Sciatic nerve (tissue), 2 donors: ENCODE measurements at places on chromosomes 5 and 9. TPM values are rescaled to one million over a fixed set of nuclear protein-coding genes. Genes with fewer than 3 reads are reported as not detected.
A peak's percentile ranks its signal among the peaks of the same experiment; 100 is the strongest.

The CDK9 gene
- 127 TPM for total RNA-seq

The ZNG1E gene
- total RNA-seq, result 53.2 TPM

DNA sequence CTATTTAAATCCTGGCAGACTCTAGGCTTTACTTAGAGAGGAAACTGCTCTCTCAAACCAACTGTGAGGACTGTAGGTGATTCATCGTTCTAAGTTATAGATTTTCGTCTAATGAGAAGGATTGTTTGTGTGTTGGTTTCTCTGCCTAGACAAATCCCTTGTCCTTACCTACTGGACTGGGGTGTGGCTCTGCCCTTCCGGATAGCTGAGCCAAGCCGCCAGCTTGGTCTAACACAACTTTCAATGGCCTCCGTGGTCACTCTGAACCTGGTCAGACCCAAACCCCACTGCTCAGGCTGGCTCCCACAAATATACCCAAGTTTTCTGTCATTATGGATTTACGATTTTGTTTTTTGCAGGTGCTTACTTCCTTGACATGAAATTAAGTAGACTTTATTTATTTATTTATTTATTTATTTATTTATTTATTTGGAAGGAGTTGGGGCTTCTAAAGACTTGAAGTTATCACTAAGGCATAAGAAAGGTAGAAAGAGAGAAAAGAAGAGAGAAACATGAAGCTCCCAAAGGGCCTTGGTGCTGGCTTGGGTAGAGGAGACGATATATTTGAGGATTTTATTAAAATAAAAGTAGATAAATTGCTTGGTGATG, 19.0 kb downstream of the CARTPT start:
- no peak for DNase-seq

The FABP6 gene
- total RNA-seq, result not detected

- no peak for DNase-seq
Observed at GRCh38 chr5:68268101-68268851, 52.7 kb downstream of the PIK3R1 start.

The ANXA2R gene
- 5.7 TPM for total RNA-seq

GRCh38 chr5:151717416-151717815, 30.7 kb upstream of the SPARC start:
- DNase-seq, result no peak

The ZMAT2 gene
- total RNA-seq, result 36.9 TPM

The GLRA1 gene
- not detected for total RNA-seq

DNA sequence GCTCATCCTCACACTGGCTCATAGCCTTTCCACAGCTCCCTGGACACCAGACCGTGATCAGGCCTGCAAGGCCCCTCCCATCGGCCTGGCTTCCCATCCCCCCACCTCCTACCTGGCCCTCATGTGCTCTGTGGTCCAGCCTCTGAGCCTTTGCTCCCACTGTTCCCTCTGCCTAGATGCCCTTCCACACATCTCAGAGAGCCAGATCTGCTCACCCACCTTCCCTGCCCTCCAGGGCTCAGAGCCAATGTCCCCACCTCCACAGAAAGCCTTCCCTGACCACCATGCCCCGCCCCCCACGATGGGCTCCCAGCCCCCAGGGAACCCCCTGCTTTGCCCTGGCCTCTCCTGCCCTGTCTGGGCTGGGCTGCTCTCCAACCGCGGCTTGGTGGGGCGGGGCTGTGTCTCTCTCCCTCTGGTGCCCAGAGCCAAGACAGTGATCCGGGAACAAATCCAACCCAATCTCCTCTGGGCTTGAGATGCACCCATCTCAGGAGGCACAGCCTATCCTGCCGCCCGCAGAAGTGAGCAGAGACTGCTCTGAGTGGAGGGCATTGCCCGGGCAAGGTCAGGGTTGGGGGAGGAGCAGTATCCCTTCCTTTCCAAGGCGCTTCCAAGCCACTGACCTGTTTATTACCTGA, 1.6 kb downstream of the NINJ1 start:
- DNase-seq, result peak; percentile 84

The BARHL1 gene
- total RNA-seq, result not detected

The RAB3C gene
- total RNA-seq, result 6.1 TPM

DNA sequence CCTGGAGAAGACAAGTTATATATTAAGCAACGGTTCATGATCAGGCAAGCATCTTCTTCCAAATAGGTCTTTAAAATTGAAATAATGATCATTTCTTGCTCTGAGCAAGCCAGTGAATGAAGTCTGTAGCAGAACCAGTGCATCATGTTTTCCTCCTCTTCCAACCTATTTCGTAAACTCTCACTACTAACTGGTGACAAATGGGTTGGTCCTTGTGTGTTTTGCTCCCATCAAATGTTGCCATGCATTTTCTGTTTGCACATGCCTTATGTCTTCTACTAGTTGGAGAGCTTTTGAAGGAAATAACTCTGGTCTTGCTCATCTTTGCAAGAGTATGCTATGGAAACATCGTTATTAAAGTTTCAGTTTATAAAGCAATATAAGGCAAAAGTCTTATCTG, 37.2 kb upstream of the SPDL1 start:
- DNase-seq, result no peak

GRCh38 chr5:76622973-76623596, at the start of gene F2RL2:
F2RL2 (minus strand) TSS chr5:76623403; CDS start chr5:76623230, 173 bp downstream.
- DNase-seq, result no peak

GRCh38 chr5:89628876-89629635, 746.1 kb upstream of the MEF2C start:
- DNase-seq, result no peak

The LCNL1 gene
- 4.1 TPM for total RNA-seq

GRCh38 chr9:89770531-89771174, 165.8 kb downstream of the GADD45G start:
- no peak for DNase-seq

- DNase-seq, result no peak
Observed at GRCh38 chr9:90029386-90029785, 424.6 kb downstream of the GADD45G start.

The RAD23B gene
- 83.4 TPM for total RNA-seq

GRCh38 chr5:132226516-132227234, 978 bp downstream of the P4HA2 start:
- DNase-seq, result peak; percentile 43

GRCh38 chr5:159311063-159311462, 19.2 kb downstream of the IL12B start:
- no peak for DNase-seq

DNA sequence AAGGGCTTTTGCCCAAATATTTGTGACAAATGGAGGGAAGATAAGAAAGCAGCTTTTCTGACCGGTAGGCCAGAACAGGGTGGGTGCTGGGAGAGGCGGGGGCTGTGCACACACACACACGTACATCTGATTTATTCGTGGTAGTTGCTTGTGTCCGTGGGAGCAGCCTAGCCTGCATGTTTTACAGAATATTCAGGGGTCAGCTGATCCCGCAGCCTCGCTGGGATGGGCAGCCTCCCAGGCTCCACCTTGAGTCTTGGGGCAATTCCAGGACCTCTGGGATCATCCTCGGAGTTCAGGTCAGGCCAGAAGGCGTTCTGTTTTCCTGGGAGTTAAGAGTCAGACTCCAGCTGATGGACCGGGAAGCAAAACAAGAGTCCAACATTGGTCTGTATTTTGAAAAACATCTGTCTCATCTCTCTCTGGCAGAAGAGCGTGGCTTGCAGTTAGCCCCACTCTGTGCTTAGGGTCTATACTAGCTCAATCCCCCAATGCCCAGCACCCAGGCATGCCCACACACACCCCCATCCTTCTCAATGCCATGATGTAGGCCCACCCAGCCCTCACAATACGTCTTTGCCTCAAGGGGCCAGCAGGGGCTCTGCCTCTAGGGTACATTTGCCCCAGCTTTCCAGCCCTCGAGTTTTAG, 210.6 kb downstream of the GOLPH3 start:
- DNase-seq, result peak; percentile 74

DNA sequence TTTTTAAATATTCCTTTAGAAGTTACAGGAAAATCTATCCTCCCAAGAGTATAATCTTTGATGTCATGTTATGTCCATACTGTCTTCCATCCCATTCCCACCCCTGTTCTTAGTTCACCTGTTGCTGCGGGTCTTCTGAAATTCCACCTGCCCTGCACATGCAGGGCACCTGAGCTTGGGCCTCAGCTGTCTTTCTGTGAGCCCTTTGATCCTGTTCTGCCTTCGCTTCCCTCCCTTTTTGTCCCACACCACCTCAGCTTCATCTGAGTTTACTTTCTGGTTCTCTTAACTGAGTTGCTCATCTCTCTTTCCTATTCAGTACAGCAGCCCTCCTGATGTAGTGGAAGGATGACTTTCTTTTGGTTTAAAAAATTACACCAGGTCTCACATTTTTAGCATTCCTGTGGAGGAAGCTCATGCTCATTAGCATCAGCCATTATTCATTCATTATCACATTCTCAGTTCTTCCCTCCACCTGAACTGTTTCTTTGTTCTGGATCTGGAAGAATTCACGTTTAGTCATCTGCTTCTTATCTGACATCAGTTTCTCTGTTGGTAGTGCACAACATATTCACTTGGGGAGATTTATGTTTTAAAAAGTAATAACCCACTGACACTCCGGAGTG, 211.0 kb downstream of the ADCY2 start:
- DNase-seq, result no peak

- DNase-seq, result no peak
Observed at GRCh38 chr5:66993448-66993847, 203.2 kb downstream of the CD180 start.

The KDM4C gene
- total RNA-seq, result 51.1 TPM

The EQTN gene
- 0.49 TPM for total RNA-seq

The UHRF2 gene
- 66.1 TPM for total RNA-seq

DNA sequence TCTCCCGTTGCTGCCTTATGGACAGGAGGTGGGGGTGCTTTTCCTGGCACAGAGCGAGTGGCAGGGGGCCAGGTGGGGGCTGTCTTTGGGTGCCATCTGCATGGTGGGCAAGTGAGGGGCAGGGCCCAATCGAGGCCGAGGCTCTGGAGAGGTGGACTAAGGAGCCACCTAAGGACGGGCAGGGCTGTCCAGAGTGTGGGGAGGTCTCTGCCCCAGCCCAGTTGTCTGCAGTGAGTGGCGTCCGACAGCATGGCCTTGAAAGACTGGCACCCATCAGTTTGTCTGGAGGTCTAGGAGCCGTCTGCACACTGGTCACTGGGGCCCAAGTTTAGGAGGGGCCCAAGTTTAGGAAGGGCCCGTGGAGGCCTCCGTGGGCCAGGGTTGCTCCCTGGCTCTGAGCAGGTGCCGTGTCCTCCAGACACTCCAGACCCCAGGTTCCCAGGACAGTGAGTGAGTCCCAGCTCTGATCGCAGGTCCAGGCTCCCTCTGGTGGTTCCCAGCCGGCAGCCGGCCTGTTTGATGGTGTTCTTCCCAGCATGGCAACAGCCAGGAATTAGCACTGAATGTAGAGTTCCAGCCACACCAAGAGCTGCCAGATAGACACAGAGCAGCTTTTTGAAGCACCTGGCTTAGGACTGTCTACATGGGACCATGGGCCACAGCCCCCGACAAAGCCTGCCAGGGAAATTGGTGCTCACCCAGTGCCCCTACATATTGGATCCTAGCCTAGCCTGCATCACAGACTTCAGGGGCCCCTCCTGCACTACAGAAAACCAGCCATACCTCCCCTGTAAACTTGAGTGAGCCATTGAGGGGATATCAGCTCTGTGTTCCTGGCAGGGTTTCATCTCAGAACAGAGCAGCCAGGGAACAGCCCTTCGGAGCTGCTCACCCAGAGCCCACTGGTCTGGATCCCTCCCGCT, 120.9 kb downstream of the WNK2 start:
- DNase-seq, result peak; percentile 81

GRCh38 chr5:116097301-116097700, 12.5 kb downstream of the COMMD10 start:
- no peak for DNase-seq

- no peak for DNase-seq
Observed at GRCh38 chr5:34743878-34744277, 87.8 kb downstream of the RAI14 start.

The PPP2R2B gene
- 54.1 TPM for total RNA-seq

The EFNA5 gene
- total RNA-seq, result 18.5 TPM

DNA sequence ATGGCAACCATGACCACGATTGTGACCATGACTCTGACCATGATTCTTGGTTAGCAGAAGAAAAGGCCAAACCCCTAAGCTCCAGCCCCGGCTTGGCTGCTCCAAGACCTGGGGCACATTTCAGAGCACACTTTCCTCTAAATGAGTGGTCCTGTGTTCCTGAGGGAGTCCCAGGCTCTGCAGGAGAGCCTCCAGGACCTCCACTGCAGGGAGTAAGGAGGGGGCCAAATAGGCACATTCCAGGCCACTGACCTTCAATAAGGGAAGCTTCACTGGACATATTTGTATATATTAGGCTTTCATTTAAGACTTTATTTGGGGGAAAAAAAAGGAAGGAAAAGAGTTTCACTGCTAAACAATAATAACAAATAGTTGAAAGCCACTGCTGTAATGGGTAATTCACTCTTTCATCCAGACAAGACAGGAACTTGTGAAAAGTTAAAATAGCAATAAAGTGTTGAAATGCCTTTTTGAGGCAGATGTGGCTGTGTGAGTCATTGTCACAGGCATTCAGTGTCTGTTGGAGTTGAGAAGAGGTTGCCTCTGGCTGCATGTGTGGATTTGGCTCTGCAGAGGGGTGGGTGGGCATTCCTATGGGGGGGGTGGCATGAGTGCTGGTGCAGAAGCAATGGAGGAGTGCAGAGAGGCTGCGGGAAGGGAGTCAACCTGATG, 63.9 kb upstream of the TGFBR1 start:
- no peak for DNase-seq

GRCh38 chr5:72954389-72954788, 1.5 kb upstream of the FCHO2 start:
- no peak for DNase-seq

GRCh38 chr5:138504799-138505198, 38.2 kb downstream of the ETF1 start:
- no peak for DNase-seq

- DNase-seq, result no peak
Observed at GRCh38 chr5:93571114-93571949, 9.7 kb downstream of the NR2F1-AS1 start.

The OGN gene
- 71.7 TPM for total RNA-seq

The GPRIN1 gene
- total RNA-seq, result 0.53 TPM

DNA sequence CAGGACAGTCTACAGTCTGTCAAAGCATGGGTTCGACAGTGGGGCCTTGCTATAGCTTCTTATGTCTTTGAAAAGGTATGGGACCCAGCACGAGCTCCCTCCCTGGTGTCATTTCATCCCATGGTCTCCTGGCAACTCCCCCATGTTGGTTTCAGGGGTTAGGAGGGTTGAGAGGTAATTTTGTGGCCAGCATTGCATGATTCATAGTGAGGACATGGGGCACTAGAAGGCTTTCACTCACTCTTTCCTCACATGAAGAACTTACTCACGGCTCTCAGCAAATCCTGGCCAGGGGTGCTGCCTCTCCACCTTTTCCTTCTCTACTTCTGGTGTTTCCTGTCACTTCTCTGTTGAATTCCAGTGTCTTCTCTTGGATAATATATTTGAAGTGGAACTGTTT, 134.7 kb upstream of the TNPO1 start:
- no peak for DNase-seq
